H9 (cell line): ENCODE measurements at places on chromosomes 12 and 14.

DNA sequence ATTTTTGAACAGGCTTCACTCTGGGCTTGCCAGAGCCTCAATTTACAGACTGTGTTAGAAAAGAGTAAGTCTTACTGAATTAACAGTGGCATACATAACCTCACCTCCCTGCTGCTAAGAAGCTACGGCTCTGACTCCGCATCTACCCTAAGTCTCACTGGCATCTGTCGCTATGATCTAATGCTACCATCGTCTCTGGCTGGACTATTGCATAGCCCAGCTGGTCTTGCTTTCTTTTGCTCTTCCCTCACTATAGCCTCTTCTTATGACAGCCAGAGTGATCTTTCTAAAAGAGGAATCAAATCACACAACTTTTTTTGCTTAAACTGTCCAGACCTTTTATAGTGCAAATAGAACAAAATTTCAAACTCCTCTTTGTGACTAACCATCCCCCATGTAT lies 81.1 kb downstream of the SLC24A4 start:
- DNase-seq: no peak

- DNase-seq: peak; percentile 64
Measured at GRCh38 chr14:103808403-103809001, 38.9 kb downstream of the PPP1R13B start.

DNA sequence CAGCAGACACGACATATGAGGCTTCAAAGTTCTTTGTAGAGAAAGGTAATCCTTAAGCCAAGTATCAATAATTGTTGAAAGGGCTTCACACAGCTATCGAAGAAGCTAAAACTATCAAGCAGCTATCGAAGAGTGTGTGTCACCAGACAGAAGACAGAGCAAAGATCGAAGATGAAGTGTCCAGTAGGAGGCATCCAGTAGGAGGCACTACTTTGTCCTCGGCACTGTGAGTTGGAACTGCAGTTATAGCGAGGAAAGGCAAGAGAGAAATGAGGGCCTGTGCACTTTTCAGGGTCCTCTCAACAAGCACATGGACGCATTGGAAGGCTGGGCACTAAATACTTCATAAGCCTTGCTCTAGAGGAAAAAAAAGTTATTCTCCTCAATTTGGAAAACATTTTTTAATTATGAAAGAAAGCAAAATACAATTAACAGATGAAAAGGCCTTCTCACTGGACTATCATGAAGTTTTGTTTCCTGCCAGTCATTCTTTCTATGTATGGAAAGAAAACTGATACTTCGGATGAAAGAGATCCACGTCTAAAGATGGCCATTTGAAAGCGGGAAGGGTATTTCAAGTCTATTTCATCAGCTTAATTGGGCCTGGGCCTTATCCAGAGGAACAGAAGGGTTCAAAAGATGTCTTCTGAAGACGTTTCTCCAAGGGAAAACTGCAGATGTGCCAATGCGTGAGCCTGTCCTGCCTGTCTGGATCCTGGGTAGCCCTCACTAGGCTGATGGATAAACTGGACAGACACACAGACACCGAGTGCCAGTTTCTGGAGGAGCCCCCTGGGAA lies 174.5 kb downstream of the CALM1 start:
- DNase-seq: no peak

- DNase-seq: no peak
Measured at GRCh38 chr12:76715332-76715731, 48.6 kb upstream of the ZDHHC17 start.

GRCh38 chr14:105377555-105378182 lies 20.7 kb upstream of the TEX22 start:
- peak; percentile 54 for DNase-seq

GRCh38 chr12:31057671-31058070 lies 16.0 kb upstream of the DDX11 start:
- DNase-seq: no peak
